B cell (primary cell): ENCODE measurements at places on chromosomes 6 and 20. TPM values are rescaled to one million over a fixed set of nuclear protein-coding genes. Genes with fewer than 3 reads are reported as not detected.

GRCh38 chr6:74289884-74290283, 593.9 kb downstream of the CD109 start:
- no peak for DNase-seq

The OPRL1 gene
- total RNA-seq = 6.2 and 7.3 TPM in 2 replicates

DNA sequence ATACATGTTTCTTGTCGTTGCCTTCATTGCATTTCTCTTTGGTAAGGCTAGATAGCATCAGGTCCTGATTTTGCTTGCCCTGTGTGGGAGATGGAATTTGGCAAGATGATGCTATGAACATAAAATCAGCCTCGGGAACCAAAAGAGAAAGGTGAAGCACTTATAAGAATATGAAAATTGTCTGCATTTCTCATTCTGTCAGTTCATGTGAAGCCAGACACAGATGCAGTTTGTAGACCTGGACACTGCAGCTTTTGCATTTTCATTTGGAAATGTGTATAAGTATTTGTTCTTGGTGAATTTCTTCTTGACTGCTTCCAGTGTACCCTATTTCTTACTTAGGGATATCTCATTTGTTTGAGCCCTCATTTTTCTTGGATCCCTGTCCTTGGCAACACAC, 1.3 kb downstream of the YWHAB start:
- DNase-seq = no peak

DNA sequence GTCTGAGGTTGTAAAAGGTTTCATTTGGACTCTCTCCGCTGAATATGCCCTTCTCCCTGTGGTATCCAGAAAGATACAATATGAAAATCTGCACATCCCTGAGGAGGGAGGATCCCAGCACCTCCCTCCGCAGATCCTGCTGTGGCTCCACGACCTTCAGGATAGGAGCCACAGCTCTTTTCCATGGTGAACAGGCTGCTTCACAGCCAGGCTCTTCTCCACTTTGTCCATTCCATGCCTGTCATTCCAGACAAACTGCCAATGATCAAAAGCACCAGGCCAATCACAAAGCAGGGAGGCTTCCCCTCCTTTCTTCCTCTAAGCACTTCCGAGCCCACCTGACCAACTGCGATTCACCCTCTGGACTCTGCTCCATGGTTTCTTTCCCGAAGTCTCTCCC, 339.8 kb downstream of the ESR1 start:
- no peak for DNase-seq

DNA sequence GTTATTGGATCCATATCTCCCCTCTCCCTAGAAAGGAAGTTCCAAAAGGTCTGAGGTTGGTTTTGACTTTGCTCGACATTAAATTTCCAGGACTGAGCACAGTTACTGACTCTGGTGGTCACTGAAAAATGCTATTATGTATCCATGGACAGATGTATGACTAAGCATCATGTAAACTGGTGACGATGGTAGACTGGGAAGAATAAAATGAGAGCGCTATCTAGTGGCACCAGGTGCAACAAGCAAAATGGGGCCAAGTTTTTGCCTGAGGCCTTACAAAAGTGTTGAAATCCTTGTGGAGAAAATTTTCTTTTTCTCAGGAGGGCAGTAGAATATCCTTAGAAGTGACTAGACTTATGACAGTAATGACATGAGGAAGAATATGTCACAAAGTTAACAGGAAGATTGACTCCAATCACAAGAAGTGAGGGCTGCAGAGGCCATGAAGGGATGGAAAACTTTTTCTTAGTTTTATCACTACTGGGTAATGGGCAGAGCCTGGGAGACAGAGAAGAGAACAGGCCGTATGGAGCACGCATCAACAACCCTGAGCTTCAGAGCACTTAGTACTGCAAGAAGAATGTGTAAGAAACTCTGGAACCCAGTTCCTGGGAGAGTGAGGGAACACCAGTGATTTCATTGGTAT, 88.9 kb upstream of the ELOVL5 start:
- peak; percentile 51 for DNase-seq

DNA sequence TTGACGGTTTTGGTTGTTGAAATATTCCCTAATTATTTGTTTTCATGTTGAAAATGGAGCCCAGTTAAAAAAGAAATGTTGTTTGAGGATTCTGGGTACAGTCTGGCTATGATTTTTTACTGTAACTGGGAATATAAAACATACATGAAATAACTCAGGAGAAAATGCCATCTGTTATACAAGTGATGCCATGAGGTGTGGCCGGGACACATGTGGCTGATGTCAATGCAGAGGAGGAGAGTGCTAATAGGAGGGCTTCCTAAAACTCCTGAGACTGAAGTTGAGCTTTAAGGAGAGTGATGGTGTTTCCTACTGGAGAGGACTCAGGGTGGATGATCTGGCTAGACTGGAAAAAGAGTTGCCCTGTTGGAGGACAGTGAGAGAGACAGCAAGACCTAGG, 12.7 kb downstream of the SCAND1 start:
- DNase-seq = no peak

DNA sequence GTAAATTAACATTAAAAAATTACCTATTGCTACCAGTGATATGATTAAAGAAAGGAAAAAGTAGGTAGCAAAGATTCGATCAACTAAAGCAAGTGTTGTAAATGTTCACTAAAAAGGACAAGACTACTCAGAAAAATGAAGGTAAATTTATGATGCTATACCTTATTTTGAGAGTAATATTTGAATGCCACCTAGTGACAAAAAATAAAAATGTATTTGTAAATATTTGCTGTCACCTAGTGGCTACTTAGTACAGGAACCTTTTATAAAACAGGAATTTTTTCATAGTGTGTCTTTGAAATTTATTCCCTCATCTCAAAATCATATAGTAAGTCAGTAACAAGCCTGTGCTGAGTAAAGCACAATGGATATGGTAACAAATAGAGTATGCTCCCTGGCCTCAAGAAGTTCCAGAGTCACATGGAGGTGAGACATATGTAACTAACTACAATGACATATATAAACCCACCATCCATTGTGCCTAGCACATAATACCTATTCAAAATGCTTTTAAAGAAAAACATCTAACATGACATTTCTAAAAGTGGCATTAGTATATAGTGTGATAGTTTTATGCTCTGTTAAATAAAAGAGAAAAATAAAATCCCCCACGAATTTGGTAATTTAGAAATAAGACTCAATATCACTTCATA, 193.1 kb upstream of the SIM1 start:
- peak; percentile 4 for DNase-seq
